Stimulated activated CD8-positive, alpha-beta memory T cell treated with anti-CD3 and anti-CD28 coated beads, Interleukin-4, amount 100 ng/mL, for 4 hours (primary cell): ENCODE measurements at places on chromosomes 5 and 9.
A peak's percentile ranks its signal among the peaks of the same experiment; 100 is the strongest.

GRCh38 chr9:76585487-76586389 lies 126.8 kb downstream of the GCNT1 start:
- DNase-seq: no peak

DNA sequence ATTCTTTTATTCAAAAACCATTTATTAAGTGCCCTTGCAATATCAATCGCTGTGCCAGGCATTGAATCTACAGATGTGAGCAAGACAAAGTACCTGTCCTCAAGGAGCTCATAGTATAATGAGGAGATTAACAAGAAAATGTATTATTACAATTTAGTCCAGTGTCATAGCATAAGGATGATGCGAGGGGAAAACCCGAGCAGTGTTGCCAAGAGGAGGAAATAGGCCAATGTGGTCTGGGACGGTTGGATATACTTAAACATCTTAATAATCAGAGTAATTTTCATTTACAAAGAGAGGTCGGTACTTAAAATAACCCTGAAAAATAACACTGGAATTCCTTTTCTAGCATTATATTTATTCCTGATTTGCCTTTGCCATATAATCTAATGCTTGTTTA lies 18.5 kb downstream of the CD274 start:
- DNase-seq: no peak

DNA sequence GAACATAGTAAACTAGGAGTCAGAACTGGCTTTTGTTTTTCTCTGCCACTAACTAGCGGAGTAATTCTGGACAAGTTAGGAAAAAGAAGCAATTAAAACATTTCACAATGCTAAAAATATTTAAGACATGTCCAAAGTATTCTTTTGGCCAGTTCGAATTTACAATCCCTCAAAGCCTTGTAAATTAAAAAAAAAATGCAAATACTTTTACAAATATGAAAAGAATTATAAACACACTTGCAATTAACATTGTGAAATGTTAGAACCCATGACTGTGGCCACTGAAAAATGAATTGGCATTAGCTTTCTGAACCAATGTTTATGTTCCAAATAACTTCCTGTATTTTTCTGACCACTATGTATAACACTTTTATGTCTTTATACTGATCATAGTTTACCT lies 2.2 kb downstream of the RAD1 start:
- no peak for DNase-seq

- no peak for DNase-seq
Measured at GRCh38 chr9:7975336-7975735, 175.8 kb upstream of the DMAC1 start.

DNA sequence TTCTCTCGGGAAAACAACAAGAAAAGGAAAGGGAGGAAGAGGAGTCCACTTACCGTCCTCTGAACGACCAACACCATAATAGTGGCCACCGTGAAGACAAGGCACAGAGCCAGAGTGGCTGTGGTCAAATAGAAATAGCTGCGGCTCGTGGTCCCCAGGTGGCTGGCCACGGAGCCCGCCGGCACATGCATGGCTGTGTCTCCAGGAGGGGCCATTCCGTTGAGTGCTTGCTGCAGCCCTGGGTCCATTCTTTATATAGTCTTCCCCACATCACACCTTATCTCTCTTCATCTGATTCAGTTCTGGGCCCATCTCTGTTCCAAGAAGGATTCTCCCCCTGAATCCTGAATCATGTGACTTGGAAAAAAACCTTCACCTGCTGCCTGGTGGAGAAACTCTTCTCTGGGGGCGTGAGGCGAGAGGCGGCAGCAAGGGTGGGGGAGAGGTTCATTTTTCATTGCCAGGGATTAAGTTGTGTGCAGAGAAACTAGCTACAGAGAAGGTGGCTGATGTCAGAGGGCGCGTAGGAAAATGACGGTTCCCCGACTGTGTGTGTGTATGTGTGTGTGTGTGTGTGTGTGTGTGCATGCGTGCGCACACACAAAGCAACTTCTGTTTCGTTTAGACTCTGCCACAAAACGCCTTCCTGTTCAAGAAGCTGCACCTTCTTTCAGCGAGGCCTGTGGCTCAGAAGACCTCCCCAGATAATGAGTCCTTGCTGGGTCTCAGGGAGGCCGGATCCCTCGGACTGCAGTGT lies at the start of gene TNFSF8:
TNFSF8 (minus strand) TSS at position 536 of the 757 bp plus-strand sequence; CDS start at position 248, 288 bp downstream.
- DNase-seq: peak; percentile 31

DNA sequence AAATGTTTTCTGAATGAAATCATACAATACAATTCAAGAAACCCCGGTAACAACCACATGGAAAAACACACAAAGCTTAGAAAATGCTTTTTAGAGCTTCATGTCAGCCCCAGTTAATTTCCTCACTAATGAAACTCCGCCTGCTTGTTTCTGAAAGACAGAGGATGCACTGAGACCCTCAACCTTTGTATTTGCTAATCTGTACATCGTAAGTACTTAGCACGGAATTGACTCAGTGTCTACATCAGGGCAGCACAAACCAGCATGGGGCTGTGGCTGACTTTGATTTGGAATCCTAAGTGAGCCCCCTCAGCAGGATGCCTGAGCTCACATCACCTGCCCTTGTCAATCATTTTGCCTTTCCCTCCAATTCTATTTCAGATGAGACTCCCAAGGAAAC lies 499.1 kb upstream of the MPDZ start:
- DNase-seq: no peak
